T-cell (primary cell): ENCODE measurements at places on chromosomes 13 and 19. TPM values are rescaled to one million over a fixed set of nuclear protein-coding genes. Genes with fewer than 3 reads are reported as not detected.
A peak's percentile ranks its signal among the peaks of the same experiment; 100 is the strongest.

KLK3 gene
- not detected for total RNA-seq

- DNase-seq: peak; percentile 41
Measured at GRCh38 chr19:40464059-40465024, 1.2 kb downstream of the BLVRB start.

GRCh38 chr19:1618157-1619093 is 13.2 kb upstream of the UQCR11 start:
- peak; percentile 20 for DNase-seq

DNA sequence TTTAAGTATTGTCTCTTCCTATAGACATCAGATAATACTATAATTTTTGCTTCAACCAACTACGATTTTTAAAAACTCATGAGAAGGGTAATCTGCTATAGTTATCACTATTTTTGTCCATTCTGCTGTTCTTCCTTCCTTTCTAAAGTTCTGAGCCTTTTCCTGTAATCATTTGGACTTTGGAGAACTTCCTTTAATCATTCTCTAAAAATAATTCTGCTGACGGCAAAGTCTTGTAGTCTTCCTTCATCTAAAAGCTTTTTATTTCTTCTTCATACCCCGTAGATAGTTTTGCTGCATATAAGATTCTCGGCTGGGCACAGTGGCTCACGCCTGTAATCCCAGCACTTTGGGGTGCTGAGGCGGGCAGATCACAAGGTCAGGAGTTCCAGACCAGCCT is 5.1 kb upstream of the FCGBP start:
- DNase-seq: no peak

DIRAS1 gene
- 0.56 TPM for total RNA-seq

DCT gene
- total RNA-seq: 0.79 TPM

CEP89 gene
- total RNA-seq: 19.9 TPM

DNA sequence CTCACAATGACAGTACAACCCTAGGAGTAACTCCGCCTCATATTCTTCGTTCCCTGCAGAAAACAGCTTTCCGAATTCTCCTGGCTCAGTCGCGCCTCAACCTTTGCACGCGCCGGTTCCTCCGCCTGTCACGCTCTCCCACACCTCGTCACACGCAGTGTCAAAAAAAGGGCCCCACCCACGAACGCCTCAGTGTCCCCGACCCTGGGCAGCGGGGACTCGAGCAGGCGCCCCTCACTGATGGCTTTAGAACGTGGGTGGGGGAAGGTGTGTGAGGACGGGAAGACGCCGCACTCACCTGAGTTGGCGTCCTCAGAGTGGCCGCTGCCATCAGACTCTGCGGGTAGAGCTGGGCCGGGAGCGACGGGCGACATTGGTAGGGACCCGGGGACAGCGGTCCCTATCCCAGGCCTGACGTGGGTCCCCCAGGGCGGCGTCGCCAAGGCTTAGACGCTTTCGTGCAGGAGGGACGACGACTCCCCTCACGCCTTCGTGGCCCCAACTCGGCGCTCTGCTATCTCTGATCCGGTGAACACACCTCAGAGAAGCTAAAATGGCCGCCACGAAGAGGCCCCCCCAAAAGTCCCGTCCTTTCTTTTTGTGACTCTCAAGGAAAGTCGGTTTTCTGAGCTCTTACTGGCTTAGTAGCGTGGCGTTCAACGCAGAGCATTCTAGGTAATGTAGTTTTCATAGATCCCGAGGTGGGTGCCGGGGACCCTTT is at the start of gene ZNF154:
Gene ZNF154, minus strand, starts transcription at position 564 of the 721 bp plus-strand sequence. Its CDS starts 233 bp downstream, at position 331.
- DNase-seq: peak; percentile 50

SIGLEC8 gene
- total RNA-seq: not detected

VSIG10L gene
- 0.18 TPM for total RNA-seq
